ENCODE measurements at places on chromosomes 6 and 20. TPM values are rescaled to one million over a fixed set of nuclear protein-coding genes. Genes with fewer than 3 reads are reported as not detected.
A peak's percentile ranks its signal among the peaks of the same experiment; 100 is the strongest.

- H3K36me3 ChIP-seq: no peaks in the 10 kb centered on the region
- no peaks in the 10 kb centered on the region for H3K4me1 ChIP-seq
- no peaks in the 10 kb centered on the region for H3K27me3 ChIP-seq
- H3K4me3 ChIP-seq: no peak overlapping the region
These were observed 6.2 kb upstream of the GCM1 start for GRCh38 chr6:53154794-53155193.

DNA sequence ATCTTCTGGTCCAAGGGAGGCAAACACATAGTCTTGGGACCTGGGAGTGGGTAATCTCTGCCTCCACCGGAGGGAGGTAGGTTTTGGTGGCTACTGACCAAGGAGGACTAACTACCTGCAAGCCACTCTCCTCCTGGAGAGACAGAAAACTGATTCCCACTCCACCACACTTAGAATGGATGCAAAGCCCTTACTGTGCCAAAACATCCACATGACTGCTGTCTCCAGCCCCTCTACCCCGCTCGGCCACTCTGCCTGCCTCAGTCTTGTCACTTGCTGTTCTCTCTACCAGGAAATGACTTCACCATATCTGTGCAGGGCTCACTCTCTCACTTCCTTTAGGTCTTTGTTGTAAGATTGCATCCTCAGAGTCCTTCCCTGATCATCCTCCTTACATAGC is 129.5 kb upstream of the ARG1 start:
- peak overlapping the region; percentile 10 for H3K27ac ChIP-seq
- H3K36me3 ChIP-seq: no peaks in the 10 kb centered on the region
- peak overlapping the region; percentile 0 for H3K4me3 ChIP-seq

GRCh38 chr20:54017846-54018245 is 52.5 kb downstream of the BCAS1 start:
- no peak overlapping the region for H3K27ac ChIP-seq
- no peaks in the 10 kb centered on the region for H3K36me3 ChIP-seq
- no peaks in the 10 kb centered on the region for H3K4me1 ChIP-seq
- no peaks in the 10 kb centered on the region for H3K27me3 ChIP-seq
- DNase-seq: no peak
- H3K4me3 ChIP-seq: no peak overlapping the region

DNA sequence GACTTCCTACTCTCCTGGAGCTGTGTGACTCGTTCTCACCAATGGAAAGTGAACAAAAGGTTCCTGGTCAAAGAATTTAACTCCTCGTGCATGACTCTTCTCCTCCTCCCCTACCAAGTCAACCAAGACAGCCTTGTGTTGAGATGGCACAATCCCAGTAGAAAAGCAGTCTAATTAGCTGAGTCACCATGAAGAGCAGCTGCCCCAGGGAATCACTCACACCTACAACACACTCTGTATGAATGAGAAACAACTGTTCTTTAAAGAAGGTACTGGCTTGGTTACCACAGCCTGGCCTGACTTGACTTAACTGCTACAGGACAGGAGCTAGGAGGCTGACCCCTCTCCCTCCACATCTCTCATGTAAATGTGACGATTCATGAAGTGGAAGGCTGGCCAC is 2.9 kb upstream of the HLA-DOB start:
- no peak overlapping the region for H3K4me3 ChIP-seq
- H3K4me1 ChIP-seq: no peaks in the 10 kb centered on the region
- H3K36me3 ChIP-seq: no peaks in the 10 kb centered on the region
- no peak for DNase-seq
- H3K27me3 ChIP-seq: no peaks in the 10 kb centered on the region

GRCh38 chr20:41014561-41015088 is 14.0 kb upstream of the TOP1 start:
- H3K4me3 ChIP-seq: no peak overlapping the region
- DNase-seq: no peak
- H3K36me3 ChIP-seq: no peaks in the 10 kb centered on the region
- H3K27me3 ChIP-seq: no peaks in the 10 kb centered on the region
- peak overlapping the region; percentile 37 for H3K27ac ChIP-seq

DNA sequence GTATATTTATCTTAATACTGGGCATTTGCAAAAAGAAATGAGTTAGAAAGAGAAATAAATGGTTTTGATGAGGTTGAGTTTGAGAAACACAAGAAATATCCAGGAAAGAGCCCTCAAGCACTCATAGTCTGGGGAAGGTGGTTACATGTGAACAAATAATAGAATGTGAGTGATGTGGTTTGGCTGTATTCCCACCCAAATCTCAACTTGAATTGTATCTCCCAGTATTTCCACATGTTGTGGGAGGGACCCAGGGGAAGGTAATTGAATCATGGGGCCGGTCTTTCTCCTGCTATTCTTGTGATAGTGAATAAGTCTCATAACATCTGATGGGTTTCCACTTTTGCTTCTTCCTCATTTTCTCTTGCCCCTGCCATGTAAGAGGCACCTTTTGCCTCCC is 334.1 kb downstream of the COL12A1 start:
- no peak overlapping the region for H3K4me3 ChIP-seq
- no peak overlapping the region for H3K27ac ChIP-seq
- no peaks in the 10 kb centered on the region for H3K27me3 ChIP-seq
- H3K36me3 ChIP-seq: no peaks in the 10 kb centered on the region
- no peak for DNase-seq

DNA sequence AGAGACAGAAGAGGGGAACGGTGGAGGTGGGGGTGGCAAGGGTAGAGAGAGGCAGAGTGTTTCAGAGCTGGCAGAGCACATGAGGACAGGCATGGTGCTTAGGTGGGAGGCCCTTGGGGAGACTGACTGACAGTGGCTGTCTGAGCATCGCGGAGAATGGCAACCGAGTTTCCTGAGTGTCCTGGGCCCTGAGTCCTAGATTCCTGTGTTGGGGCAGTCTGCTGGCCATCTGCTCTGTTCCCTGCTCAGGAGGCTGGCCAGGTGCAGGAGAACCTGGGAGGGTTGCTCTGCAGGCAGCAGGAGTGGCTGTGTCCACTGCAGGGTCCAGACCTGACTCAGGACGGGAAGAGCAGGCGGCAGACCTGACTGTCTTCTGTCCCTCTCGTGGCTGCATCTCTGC is 248.9 kb downstream of the LRFN2 start:
- H3K4me1 ChIP-seq: no peaks in the 10 kb centered on the region
- no peaks in the 10 kb centered on the region for H3K36me3 ChIP-seq
- no peak overlapping the region for H3K27ac ChIP-seq
- DNase-seq: no peak
- H3K4me3 ChIP-seq: no peak overlapping the region

DNA sequence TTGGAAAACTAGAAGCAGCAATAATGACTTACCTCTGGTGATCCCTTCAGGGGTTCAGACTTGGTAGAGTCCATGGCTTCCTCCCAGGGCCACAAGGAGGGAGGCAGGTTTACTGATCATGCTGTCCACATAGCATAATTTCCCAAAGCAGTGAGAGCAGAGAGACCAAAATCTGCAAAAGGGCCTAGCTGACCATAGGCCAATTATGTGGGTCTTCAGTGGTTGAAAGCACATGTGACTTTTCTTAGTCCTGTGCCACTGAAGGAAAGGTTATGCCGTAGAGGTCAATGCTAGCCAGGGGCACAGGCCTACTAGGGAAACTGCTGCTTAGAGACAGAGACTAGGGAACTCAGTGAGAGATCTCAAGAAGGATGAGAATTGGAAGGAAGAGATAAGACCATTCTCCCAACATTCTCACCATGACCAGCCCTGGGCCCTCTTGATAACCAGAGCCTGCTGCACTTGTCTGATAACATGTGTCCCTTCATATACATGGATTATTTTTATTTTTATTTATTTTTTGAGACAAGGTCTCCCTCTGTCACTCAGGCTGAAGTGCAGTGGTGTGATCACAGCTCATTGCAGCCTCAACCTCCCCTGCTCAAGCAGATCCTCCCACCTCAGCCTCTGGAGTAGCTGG is 2.0 kb upstream of the GTPBP2 start:
- no peak overlapping the region for H3K4me3 ChIP-seq
- H3K27ac ChIP-seq: peak overlapping the region; percentile 26
- peaks cover 2% of the 10 kb centered on the region for H3K36me3 ChIP-seq
- peaks cover 39% of the 10 kb centered on the region for H3K4me1 ChIP-seq
- no peaks in the 10 kb centered on the region for H3K27me3 ChIP-seq

DNA sequence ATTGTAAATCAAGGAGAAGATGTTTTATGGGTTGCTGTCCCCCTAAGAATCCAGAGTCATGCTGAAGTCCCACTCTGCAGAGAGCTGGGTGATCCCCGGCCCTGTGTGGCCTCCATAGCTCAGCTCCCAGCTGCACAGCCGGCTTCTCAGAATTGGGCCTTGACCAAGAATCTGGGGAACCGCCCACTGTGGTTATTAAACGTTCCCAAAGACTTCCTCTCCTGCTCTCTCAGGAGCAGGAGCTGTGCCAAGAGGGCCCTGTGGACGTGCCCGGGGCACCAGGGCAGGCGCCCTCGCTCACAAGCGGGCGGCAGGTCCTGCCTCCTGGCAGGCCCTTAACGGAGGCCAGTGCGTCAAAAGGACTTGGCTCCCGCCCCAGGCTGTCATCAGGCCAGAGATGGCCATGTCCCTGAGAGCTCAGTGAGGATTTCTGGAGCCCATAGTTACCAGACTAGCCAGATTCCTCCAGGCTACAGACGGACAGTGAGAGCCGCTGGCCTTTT is 30.4 kb downstream of the ZC3H12D start:
- H3K4me1 ChIP-seq: peaks cover 8% of the 10 kb centered on the region
- H3K36me3 ChIP-seq: no peaks in the 10 kb centered on the region
- peaks cover 24% of the 10 kb centered on the region for H3K27me3 ChIP-seq
- no peak for DNase-seq
- no peak overlapping the region for H3K4me3 ChIP-seq

- H3K36me3 ChIP-seq: no peaks in the 10 kb centered on the region
- H3K27ac ChIP-seq: no peak overlapping the region
- no peak overlapping the region for H3K4me3 ChIP-seq
- H3K4me1 ChIP-seq: peaks cover 15% of the 10 kb centered on the region
- no peaks in the 10 kb centered on the region for H3K27me3 ChIP-seq
These were observed 80.6 kb downstream of the GJA10 start for GRCh38 chr6:89974834-89975233.

- H3K27me3 ChIP-seq: no peaks in the 10 kb centered on the region
- no peak overlapping the region for H3K27ac ChIP-seq
- DNase-seq: no peak
- H3K36me3 ChIP-seq: no peaks in the 10 kb centered on the region
These were observed 1235.4 kb upstream of the GJE1 start for GRCh38 chr6:140897349-140897748.

GRCh38 chr6:170013815-170014214 is 262.4 kb downstream of the ERMARD start:
- H3K4me3 ChIP-seq: no peak overlapping the region
- DNase-seq: no peak
- H3K27me3 ChIP-seq: no peaks in the 10 kb centered on the region

DNA sequence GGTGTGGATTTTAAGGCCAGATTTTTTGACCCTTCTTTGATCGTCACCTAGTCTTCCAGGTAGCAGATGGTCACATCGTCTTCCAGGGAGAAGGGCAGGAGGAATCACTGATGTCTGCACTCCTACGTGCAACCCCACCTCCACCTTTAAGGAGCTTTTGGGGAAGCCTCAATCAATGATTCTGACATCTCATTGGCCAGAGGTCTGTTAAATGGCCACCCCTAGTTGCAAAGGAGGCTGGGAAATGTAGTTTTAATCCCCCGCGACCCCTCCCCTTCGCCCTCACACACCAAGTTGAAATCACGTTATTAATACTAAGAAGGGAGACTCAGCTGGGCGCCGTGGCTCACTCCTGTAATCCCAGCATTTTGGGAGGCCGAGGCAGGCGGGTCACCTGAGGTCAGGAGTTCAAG is 151.4 kb downstream of the BCAS1 start:
- H3K36me3 ChIP-seq: no peaks in the 10 kb centered on the region
- H3K27me3 ChIP-seq: no peaks in the 10 kb centered on the region
- DNase-seq: no peak
- H3K4me3 ChIP-seq: no peak overlapping the region

DNA sequence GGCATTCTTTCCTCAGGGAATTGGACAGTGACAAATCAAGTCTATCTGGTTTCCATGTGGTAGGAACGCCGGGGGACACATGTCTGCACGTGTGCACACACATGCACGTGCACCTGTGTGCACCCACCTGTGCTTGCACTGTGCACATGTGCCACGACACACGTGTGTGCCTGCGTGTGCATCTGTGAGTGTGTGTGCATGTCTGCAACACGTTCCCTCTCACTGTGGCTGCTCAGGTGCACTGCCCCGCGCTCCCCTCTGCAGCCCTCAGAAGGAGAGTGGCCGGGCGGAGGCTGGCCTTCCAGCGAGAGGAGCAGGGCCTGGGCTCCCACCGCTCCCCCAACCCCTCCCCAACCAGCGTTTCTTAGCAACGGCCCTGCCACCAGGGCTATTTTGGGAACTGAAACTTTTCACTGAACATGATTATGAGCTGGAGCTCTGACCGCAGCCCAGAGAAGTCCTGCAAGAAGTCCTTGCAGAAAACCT is 147.8 kb downstream of the PHACTR3 start:
- H3K4me3 ChIP-seq: no peak overlapping the region
- no peak overlapping the region for H3K27ac ChIP-seq
- DNase-seq: no peak
- H3K27me3 ChIP-seq: peaks cover 8% of the 10 kb centered on the region
- H3K4me1 ChIP-seq: no peaks in the 10 kb centered on the region
- no peaks in the 10 kb centered on the region for H3K36me3 ChIP-seq

DNA sequence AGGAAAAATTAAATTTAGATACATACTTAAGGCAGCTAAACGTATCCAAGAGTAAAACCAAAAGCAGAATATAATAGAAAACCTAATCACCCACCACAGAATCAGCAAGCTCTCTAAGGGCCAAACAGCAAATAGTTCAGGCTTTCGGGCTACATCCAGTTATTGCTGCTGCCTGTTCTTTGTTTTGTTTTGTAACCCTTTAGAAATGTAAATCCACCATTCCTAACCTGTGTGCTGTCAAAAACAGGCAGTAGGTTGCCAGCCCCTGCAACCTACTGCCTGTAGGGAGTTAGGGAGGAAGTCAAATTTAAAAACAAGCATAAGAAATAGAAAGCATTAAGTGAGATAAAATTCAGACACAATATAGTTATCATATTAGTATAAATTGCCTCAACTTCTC is 225.9 kb downstream of the PTPRT start:
- DNase-seq: no peak
- H3K36me3 ChIP-seq: no peaks in the 10 kb centered on the region
- H3K27me3 ChIP-seq: no peaks in the 10 kb centered on the region
- H3K4me1 ChIP-seq: no peaks in the 10 kb centered on the region
- no peak overlapping the region for H3K27ac ChIP-seq
- no peak overlapping the region for H3K4me3 ChIP-seq

DNA sequence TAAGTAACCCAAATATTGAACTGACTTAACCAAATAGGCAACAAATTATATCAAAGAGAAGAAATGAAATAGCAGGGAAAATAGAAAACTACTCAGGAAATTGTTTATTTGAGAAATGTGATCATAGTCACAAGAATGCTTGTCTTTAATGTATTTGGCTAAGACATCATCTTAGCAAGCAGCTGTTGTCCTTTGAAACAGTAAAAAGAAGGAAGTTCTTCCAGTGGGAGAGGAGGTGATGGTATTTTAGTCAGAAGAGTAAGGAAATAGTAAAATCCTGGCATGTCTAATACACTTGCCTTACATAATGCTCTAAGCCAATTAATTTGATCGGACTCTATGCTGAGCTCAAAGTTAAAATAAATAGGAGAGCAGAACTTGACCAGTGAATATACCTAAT is 126.5 kb downstream of the EPM2A start:
- H3K36me3 ChIP-seq: no peaks in the 10 kb centered on the region
- H3K4me1 ChIP-seq: no peaks in the 10 kb centered on the region
- no peak for DNase-seq
- no peak overlapping the region for H3K4me3 ChIP-seq

Gene TNF
- 3.5 TPM for total RNA-seq

Gene TENT5A
- total RNA-seq: 4.2 TPM

Gene IPCEF1
- 13.1 TPM for total RNA-seq

Gene HLA-DRA
- 1,598 TPM for total RNA-seq

Gene ENPP4
- total RNA-seq: 13.6 TPM

Gene AKAP12
- total RNA-seq: 14.4 TPM

Gene PCSK2
- 0.05 TPM for total RNA-seq

Gene WFDC13
- total RNA-seq: not detected

Gene TOX2
- total RNA-seq: 14.5 TPM

Gene WFDC5
- total RNA-seq: 0.52 TPM

All from thymus (tissue), 14 donors.